GF-D8 (cell line): ENCODE measurements at places on chromosomes 5 and 9.

GRCh38 chr5:179475208-179475751, 75.1 kb upstream of the RUFY1 start:
- DNase-seq: no peak

- DNase-seq: no peak
Observed at GRCh38 chr9:17488662-17489061, 90.2 kb upstream of the SH3GL2 start.

- DNase-seq: no peak
Observed at GRCh38 chr9:96436063-96436455, 13.9 kb upstream of the HABP4 start.

- no peak for DNase-seq
Observed at GRCh38 chr5:91311168-91311696, 71.9 kb downstream of the ARRDC3 start.

- DNase-seq: no peak
Observed at GRCh38 chr5:168014433-168015123, 276.9 kb upstream of the WWC1 start.

- no peak for DNase-seq
Observed at GRCh38 chr9:89611425-89611824, 6.6 kb downstream of the GADD45G start.

DNA sequence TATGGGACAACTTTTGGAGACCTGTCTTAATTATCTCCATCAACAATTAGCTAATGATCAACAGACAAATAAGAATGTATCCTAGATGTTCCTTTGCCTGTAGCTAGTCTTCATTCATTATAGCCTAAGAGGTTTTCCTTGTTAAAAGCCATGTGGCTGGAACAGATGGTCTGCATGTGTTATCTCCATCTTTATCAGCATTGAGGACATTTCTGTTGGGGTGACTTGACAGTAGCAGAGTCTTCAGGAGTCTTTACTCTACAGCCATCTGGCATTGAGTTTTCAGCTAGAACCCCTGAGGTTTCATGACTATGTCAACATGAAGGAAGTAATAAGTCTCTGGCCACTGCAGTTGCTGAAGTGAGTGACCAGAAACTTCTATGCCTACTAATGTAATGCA, 106.6 kb upstream of the TLE4 start:
- DNase-seq: no peak

- DNase-seq: no peak
Observed at GRCh38 chr9:38335686-38336085, 56.8 kb upstream of the ALDH1B1 start.

GRCh38 chr9:126501383-126502331, 112.1 kb upstream of the LMX1B start:
- no peak for DNase-seq

- DNase-seq: no peak
Observed at GRCh38 chr5:53512539-53512938, 32.1 kb downstream of the FST start.

- no peak for DNase-seq
Observed at GRCh38 chr5:15502208-15502607, 2.2 kb downstream of the FBXL7 start.

- no peak for DNase-seq
Observed at GRCh38 chr9:77521091-77521490, 127.0 kb downstream of the GNA14 start.
